NCI-H2107 (cell line): ENCODE measurements at places on chromosomes 1 and 21.

DNA sequence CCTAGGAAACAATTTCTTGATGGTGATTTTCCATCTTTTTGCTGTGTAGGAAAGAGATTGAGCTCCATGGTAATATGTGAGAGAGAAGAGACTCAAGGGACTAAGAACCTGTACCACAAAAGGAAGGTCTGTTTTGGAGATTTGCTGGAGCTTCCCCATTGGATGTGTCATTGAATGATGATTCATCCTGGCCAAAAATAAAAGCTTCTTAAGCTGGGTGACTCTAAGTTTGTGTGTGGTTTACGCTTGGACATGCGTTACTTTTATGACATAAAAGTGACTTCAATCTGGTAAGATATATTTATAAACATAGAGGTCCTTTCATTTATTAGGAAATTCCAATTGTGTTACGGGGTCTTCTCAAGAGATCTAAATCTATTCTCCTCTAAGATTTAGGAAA lies 17.4 kb upstream of the IL19 start:
- DNase-seq = no peak

GRCh38 chr1:228161866-228162265 lies 3.7 kb upstream of the IBA57 start:
- DNase-seq = no peak

DNA sequence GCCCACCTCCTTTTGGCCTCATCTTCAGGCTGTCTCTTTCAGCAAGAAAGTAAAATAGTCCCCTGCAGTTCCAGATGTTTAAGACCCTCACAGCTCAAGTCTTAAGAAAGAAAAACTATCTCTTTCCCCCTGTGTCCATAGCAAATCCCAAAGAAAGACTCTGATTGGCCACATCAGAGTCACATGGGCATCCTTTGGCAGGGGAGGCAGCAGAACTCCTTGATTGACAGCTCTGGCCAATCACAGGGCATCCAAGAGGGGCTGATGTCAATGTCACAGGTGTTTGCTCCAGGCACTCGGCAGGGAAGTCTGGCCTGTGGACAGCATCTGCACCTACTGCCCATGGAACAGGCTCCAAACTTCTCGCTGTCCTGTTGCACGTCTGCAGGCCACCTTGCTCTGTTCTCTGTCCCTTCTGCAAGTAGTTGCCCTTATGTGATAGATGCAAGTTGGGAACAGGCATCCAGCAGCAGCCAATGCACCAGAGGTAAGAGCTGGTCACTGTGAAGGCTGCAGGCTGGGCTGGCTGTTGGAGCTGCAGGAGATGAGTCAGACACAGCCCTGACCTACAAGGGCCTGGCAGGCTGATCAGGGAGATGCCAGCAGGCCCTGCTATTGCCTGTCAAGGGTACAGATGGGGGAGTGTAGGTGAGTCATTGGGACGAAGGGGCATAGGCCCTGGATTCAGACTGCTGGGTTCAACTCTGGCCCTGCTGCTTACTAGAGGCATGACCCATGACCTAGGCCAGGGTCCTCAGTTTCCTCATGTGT lies 96.8 kb upstream of the TMEM51 start:
- no peak for DNase-seq

DNA sequence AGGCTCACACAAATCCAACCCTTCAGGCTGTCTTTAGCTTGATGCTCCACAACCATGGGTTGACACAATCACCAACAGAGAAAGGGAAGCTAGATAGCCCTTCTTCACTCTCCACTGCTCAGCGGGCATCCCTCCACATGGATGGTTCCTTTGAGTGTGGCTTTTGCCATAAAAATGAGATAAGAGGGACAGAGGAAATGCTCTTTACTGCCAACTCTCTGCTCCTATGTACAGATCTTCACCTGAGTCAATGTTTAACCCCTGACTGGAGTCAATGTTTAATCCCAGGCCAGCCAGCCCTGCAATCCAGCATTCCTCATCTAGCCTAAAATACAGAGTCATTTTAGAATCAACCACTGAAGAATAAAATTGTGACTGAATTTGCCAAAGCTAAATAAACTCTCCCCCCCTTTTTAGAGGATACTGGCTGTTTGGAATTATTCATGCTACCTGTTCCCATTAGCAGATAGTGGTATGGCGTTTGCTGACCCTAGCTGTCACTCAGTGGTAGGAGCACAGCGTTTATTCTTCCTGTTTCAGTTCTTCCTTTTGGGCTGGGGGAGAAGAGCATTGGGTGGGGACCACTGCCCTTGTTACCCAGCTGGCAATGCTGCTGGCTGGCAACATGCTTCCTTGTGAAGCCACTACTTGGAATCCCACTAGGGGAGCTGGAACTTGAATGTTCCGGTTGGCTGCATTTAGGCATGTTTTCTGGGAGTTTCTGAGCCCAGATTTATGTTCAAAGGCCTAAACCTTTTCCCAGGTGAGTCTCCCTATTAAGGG lies 5.2 kb upstream of the PIGR start:
- no peak for DNase-seq

- no peak for DNase-seq
Observed at GRCh38 chr21:43590194-43590593, 69.1 kb downstream of the HSF2BP start.

- no peak for DNase-seq
Observed at GRCh38 chr1:60427194-60427593, 353.6 kb upstream of the C1orf87 start.

DNA sequence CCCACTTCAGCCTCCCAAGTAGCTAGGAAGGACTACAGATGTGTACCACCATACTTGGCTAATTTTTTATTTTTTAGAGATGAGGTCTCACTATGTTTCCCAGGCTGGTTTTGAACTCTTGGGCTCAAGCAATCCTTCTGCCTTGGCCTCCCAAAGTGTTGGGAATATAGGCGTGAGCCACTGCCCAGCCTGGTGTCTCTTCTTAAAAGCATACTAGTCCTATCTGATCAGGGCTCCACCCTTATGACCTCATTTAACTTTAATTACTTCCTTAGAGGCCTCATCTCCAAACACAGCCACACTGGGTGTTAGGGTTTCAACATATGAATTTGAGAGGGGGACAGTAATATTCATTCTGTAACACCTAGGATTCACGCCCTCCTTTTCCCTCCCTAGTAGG lies 130.9 kb downstream of the GLIS1 start:
- no peak for DNase-seq

DNA sequence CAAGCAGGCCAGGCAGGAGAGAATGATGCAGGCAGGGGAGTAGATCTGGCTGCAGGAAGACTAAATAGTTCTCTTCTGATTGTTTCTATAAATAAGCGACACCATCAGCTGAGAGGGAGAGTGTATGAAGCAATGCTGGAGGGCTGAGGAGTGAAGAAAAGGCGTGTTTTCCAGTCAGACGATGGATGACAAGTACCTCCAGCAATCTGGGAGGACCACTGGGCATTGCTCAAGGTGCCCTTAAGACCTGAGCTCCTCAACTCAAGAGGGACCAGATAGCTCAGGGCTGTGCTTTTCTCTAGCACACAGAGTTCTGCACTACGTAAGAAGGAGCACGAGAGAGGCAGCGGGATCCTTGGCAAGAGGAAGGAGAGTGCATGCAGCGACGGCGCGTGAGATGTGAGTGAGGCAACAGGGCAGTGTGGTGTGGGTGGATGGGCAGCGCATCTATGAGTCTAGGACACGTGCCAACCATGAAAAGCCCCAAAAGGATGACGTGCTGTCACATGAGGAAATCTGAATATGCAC lies 36.0 kb downstream of the PABPC4 start:
- DNase-seq = peak; percentile 95

DNA sequence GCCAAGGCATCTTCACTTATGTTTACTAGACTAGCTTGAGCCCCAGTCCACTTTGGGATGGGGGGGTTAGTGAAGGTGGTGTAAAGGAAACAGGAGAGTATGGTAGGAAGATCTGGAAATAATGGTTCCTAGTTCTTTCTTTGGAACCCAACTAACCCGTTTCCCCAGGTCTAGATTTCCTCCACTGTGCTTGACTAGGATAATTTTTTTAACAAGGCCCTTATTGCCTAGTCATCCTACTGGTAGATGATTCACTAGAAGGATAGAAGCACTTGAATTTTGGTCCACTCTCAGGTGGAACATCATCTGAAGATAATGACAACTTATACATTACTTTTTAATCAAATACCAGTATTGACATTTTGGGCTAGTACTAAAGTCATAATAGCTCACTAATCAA lies 45.9 kb upstream of the MYOCOS start:
- DNase-seq = no peak
